ENCODE measurements at places on chromosomes 3 and 15.

GRCh38 chr3:177338697-177339219 lies 141.5 kb upstream of the TBL1XR1 start:
- peak; percentile 77 for DNase-seq

DNA sequence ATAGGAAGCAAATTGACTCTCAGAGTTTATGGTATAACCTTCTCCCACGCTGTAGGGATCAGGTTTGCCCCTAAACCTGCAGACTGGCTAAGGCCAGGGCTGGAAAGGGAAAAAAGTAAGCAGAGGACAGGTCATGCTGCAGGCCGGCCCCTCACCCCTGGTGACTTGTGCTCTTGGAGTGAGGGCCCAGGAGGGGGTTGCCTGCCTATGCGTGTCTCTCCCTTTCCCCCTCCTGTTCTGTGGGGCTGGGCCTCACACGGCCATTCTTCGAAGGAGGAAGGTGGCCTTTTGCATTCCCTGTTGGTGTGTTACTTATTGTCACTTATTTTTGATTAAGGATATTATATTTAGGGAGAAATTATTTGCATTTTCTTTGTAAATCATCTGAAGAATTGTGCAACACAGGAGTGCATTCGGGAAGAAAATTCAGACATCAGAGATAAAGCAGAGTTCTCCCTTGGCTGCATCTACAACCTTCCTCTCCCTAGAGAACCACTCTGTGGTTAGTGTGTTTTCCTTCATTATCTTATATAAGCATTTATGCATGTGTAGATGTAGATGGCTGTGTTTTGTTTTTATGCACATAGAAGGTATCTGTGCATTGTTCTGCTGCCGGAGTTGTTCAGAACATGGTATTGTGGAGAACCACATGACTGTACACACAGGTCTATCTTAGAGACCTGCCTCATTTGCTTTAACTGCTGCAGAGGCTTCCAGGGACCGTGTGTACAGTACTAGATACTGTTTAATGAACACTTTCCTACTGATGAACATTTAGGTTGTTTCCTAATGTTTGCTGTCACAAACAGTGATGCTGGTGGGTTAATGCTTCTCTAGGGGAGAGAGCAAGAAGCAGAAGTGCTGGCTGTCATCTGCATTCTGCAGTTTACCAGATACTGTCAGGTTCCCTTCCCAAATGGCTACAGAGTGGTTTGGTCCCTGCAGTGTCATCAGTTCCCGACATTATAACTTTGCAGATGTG lies 133.5 kb downstream of the APBA2 start:
- no peak for DNase-seq

GRCh38 chr3:71054312-71054711 lies 529.2 kb downstream of the FOXP1 start:
- DNase-seq, result no peak

GRCh38 chr3:34174740-34175139 lies 376.3 kb downstream of the PDCD6IP start:
- DNase-seq, result no peak

- no peak for DNase-seq
Measured at GRCh38 chr3:135231737-135232136, 436.7 kb downstream of the EPHB1 start.
